ENCODE measurements at places on chromosomes 6 and 20. TPM values are rescaled to one million over a fixed set of nuclear protein-coding genes. Genes with fewer than 3 reads are reported as not detected.

Gene MTFR2
- 0.62 TPM for total RNA-seq

Gene BPI
- total RNA-seq: 0.49 TPM

Gene UST
- total RNA-seq: 2.3 TPM

Gene ATP6V1G2
- 2.8 TPM for total RNA-seq

DNA sequence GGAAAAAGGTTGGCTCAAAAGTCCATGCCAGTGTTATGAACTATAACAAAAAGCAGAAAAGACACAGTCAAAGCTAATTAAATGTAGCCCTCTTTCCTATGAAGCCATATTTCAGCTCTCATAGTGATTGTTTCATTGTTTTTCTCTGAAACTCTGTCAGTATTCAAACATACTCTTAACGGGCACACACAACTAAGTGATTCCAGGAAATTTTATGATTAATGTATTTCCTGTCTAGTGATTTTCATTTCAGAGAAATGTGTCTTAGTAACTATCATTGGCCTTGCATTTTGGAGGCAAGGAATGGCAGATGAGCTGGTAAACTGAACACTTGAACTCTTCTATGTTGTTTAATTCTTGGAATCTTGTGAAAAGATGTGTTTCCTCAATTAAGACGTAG lies 68.0 kb downstream of the CLVS2 start:
- no peak for DNase-seq

DNA sequence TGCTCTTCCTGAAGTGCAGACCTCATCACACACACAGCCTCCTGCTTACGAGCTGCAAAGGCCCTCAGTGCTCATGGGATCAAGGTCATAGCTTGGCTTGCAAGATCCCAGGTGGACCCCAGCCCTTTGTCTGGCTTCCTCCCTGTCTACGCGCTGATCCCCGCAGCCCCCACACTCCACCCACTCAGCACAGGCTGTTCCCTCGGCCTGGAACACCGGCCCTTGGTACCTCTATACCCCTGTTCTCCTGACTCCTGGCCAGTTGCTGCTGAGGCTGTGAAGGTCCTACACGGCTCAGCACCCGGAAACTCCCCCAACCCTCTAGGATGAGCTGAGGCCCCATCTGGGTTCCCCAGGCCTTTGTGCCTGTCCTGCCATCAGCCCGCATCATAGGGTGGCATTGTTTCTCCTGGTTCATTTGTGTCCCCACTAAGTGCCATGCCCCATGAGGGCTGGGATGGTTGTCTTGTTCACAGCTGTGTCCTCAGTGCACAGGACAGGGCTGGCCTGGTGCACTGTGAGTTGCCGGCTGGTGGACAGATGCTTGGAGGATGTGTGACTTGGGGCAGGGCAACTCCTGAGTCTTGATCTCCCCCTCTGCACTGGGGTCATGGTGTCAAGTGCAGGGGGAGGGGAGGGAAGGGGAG lies 57.0 kb downstream of the ADNP start:
- DNase-seq: no peak

DNA sequence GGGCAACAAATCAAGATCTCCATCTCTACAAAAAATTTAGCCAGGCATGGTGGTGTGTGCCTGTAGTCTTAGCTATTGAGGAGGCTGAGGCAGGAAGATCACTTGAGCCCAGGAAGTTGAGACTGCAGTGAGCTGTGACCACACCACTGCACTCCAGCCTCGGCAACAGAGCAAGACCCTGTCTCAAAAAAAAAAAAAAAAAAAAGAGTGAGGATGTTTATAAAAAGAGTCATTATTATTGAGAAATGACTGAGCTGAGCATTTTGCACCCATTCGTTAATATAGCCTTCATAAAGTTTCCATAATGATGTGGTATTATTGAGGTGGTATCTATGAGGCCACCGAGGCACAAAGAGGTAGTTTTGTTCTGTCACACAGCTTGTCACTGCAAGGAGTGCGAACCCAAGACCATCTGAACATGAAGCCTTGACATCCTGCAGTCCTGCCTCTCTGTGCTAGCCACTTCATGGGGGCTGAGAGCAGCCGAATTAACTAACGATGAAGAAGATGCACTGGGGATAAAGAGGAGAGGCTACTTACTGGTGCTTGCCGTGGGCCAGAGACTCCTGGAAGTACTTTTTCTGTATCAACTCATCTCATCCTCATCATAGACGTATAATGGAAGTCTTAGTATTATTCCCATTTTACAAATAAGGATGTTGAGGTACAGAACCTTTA lies 175.5 kb downstream of the BCAS1 start:
- no peak for DNase-seq

DNA sequence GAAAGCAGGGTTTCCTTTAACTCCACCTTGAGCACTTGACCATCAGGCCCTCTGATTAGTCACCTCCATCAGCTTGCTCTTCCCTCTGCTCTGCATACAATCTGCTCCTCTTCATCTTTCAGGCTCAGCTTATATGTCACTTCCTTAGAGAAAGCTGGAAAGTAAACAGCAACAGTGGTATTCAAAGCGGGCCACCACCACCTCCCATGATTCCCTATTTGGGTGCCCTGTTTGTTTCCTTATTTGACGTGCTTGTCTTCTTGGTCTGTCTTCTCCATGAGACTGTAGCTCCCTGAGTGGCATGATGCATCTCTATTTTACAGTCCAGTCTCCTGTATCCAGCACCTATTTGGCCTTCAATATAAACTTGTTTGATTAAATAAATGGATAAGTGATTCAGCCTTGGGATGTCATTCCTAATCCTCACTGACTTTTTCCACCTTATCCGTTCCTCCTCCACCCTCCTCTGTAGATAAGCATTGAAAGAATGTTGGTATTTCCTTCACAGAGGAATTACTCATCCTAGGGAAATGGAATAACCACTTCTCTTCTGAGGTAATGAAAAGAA lies 102.8 kb upstream of the SGK1 start:
- no peak for DNase-seq

DNA sequence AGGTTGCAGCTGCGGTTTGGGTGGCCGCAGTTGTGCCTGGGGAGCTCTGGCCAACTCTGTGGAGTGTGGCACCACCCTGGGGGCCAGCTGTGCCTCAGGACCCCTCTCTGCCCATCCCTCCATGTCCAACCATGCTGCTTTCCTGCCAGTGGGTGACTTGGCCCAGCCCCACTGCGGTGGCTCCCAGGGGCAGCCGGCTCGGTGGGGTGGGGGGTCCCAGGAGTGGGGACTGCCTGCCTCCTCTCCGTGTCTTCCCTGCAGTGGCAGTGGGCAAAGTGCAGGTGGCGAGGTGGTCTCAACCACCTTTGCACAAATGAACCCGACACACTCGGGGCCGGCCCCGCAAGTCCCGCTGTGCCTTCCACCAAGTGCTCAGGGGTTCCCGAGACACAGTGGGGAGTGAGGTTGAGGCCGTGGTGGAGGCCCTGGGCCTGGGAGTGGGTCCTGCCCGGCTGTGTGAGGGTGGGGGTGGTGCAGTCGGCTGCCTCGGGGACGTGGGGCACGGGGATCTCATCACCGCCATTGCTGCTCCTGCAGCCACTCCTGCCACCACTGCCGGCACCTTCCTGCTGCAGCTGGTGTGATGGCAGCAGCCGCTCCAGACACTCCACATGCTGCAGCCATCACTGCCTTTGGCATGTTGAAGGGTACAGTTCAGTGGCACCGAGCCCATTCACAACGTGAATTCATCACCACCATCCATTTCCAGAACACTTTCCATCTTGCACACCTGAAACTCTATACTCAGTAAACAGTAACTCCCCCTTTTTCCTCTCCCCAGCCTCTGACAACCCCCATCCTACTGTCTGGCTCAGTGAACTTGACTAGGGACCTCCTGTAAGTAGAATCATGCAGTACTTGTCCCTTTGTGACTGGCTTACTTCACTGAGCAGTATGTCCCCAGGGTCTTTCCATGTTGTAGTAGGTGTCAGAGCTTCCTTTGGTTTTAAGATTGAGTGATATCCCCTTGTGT lies 10.7 kb upstream of the SLCO4A1 start:
- no peak for DNase-seq

- no peak for DNase-seq
Measured at GRCh38 chr6:33124525-33124901, 48.7 kb downstream of the HLA-DPB1 start.

DNA sequence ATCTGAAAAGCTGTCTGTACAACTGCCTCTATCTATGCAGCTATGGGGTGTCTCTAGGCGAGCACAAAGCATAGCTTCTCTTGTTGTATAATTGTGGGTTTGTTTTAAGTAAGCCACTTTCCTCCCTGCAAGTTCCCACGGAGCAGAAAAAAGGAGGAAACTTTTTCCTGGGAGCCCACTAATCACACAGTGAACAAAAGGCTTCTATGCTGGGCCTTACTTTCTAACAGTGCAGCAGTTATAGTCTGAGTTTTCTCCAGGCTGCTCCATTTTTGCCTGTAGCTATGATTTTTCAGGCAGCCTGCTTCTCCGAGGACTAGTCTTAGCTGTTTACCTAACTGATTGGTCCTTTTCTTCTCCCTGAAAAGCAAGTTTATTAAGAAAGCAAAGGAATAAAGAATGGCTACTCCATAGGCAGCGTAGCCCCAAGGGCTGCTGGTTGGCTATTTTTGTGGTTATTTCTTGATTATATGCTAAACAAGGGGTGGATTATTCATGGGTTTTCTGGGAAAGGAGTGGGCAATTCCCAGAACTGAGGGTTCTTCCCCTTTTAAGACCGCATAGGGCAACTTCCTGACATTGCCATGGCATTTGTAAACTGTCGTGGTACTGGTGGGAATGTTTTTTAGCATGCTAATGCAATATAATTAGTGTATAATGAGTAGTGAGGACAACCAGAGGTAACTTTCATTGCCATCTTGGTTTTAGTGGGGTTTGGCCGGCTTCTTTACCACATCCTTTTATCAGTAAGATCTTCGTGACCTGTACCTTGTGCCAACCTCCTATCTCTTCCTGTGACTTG lies 84.3 kb downstream of the OPRM1 start:
- no peak for DNase-seq

GRCh38 chr6:36195471-36196112 lies 952 bp upstream of the BRPF3 start:
- DNase-seq: no peak

GRCh38 chr20:63508072-63508768 lies 9.3 kb upstream of the EEF1A2 start:
- DNase-seq: peak; percentile 15

- DNase-seq: no peak
Measured at GRCh38 chr6:170124150-170124549, 166.7 kb downstream of the DLL1 start.

- no peak for DNase-seq
Measured at GRCh38 chr6:122669418-122669817, 59.2 kb downstream of the PKIB start.

- no peak for DNase-seq
Measured at GRCh38 chr6:14038467-14039437, 78.8 kb upstream of the CD83 start.
